ENCODE measurements at places on chromosomes 7 and 10.

GRCh38 chr10:49633327-49634068 is 19.7 kb downstream of the CHAT start:
- DNase-seq, result no peak

GRCh38 chr7:86748843-86749719 is 105.4 kb downstream of the GRM3 start:
- DNase-seq, result no peak

GRCh38 chr10:14779001-14779651 is 4.4 kb upstream of the FAM107B start:
- DNase-seq, result no peak

DNA sequence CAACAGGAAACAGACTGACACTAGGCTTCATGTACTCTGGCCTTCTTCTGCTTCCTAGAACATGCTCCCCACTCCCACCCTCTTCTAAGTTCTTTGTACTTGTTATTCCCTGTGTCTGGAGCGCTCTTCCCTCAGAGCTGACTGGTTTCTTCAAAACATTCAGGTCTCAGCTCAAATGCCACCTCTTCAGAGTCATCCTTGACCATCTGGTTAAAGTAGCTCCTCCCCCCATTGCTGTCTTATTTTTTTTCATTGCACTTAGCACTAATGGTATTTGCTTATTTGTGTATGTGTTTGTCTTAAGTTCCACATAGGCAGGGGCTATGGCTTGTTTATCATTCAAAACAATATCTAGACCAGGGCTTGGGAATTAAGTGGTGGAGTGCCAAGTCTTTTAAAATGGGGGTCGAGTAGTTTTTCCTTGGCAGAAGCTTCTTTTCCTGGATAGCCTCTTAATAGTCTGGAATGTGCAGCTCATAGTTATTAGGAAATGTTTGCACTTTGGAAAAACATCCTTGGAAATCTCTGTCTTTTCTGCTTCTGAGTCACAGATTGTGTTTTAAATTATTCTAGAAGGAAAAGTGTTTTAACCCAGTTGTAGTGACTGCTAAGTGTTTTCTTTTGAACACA is 60.0 kb downstream of the RALA start:
- DNase-seq, result no peak

- no peak for DNase-seq
Observed at GRCh38 chr7:153523320-153524015, 528.7 kb upstream of the DPP6 start.

DNA sequence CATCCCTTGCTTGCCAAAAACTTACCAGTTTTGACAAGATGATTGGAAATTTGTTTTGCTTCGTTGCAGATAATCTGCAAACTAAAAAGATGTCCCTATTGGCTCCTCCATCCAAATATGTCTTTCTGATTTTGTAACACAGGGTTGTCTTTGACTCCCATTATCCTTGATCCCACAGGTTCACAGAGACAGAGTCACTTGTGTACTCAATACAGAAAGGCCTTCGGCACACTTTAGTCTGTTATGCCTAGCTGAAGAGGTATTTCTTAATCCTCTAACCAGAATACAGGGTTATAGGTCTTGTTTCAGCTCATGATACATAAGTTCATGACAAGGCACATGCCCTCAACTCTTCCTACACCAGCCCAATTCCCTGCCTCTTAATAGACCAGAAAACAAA is 10.7 kb upstream of the CNNM1 start:
- DNase-seq, result no peak

DNA sequence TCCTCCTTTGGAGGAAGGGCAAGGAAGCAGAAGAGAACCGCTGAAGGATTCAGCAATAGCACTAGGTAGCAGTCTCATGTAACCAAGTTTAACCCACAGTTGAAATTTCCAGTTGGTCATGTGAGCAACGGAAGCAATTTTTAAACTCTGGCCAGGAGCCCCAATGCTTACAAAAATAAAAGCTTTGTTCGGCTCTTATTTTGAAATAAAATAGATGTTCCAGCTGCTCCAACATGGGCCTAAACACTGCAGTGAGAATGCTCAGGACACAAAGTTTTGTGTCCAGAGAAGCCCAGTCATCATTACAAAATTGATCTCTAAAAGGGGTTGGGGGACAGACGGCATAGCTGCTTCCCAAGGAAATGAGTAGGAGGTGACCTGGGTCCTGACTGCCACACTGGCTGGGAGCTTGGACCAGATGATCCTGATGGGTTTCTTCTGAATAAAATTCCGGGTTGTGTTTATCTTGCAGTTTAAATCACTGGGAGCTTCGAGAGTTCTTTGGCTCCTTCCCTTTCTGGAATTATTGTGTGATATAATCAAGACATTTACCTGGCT is 452 bp upstream of the TMEM140 start:
- no peak for DNase-seq

DNA sequence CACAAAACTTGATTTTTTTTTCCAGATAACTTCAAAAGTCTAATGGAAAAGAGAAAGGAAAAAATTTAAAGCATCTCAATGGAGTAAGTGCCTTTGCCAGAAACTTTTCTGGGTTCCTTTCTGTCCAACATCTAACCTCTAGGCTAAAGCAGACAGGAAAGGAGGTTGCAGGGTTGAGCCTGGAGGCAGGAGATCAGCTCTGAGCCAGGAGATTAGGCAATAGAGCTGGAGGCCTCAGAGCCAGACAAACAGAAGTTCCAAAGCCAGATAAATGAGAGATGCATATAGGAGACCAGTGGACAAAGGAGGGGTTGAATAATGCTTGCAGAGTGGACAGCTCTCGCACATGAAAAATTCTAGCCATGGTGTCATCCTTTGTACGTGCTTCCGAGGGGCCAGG is 42.9 kb downstream of the CHN2 start:
- DNase-seq, result no peak

DNA sequence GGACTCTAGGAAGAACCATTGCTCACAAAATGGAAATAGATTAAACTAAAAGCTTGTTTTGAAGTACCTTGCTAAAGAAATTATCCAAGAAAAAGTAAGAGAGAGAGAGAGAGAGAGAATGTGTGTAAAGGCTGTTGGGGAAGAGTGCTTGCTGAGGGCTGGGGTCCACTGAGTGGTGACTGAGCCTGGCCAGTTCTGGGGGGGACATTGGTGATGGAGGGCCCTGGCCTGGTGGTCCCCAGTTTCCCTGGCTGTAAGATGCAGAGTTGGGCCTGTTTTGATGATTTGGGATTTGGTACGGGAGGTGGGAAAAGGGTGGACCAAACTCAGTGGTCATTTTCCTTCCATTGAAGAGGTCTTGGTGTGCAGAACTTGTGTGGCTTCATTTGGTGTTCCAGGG is 880 bp downstream of the RAMP3 start:
- DNase-seq, result no peak

DNA sequence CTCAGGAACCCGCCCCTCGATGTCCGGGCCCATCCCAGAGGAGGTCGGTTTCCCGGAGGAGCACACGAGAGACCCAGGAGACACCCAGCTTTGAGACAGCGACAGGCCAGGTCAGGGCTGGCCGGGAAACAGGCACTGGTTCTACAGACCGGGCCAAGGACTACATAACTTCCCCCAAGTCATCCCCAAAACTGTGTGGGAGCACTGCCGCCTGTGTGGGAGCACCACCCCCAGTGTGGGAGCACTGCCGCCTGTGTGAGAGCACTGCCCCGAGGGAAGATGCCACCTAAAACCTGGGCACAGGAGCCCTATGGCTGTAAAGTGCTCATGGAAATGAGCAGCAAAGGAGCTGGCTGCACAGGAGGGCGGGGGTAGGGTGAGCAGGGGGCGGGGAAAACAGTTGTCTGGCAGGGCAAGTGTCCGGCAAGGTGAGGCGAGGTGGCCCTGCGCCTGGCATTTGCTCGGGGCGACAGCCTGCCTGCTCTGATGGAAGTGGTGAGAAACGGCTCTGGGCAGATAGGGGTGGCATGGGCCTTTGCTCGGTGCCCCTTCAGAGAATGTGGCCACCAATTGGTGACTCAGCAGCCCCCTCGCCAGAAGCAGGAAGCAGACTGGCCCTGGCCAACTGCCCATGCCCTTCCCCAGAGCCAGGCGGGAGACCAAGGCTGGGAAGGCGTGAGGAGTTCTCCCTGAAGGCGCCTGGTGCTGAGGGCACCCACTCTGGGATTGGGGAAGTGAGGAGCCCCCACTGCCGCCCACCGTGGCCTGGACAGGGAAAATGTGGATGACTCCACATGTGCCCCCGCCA is 26.2 kb downstream of the PAPOLB start:
- DNase-seq, result no peak

DNA sequence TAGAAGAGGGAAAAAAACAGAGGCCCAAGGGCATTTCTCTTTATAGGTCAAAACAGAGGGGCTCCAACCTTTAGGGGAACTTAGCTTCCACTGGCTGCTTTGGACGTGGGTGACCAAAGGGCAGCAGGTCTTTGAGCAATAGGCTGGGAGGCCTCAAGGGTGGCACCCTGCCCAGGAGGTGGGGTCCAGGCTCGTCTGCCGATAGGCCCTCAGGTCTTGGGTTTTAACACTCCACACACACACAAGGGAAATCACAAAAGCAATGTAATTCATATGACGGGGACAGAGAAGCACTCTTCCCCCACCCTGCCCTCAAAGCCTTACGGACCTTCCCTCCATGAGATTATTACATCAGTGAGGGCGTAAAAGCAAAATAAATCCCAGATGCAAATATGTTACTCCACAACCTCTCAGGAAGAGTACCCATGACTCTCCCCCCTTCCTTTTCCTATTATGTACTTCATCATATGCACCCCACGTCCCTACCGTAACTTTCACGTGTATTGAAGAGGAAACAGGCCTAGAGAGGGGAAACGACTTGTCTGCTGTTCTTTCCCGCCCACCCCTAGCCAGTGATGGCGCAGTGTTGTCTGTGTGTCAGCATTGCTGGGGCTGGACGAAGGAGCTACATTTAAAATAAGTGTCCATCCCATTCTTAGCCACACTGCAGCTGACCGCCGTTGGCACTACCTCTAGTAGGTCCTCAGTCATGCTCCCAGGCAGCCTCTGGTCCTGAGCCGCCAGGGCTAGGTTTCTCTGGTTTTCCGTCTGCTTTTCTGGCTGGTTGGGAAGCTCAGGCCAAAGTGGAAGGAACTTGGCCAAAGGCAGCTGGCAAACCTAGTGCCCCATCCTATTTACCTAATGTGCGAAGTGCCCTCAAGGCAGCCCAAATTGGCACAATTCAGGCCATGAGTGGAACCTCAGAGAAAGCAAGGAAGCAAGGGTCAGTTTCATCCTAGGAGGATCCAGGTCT is 2.1 kb downstream of the PCBD1 start:
- DNase-seq, result no peak

DNA sequence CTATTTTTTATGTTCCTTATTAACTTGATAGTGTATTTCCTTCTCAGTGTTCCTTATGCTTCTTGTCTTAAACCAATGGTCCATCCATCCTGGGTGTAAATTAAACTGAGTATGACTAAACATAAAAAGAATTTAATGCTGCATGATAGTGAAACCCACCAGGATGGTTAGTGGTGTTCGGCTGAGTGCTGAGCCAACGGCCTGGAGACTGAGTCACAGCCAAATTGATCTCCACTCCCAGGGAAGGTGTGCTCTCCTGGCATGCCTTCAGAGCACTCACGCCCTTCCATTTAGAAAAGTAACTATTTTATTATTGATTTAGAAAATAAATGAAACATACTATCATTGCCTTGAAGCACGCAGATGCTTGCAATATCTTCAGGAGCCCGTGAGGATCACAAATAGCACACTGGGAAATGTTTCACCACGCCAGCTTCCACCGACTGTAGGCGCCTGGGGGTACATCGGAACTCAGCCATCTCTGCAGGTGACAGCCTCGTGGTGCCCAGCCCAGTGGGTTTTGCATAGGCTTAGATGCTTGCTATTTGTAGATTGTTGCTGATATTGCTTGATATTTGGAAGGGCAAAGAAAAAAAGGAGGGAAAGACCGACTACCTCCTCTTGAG is 40.0 kb upstream of the LOXL4 start:
- no peak for DNase-seq

GRCh38 chr10:804191-804781 is 114.8 kb upstream of the DIP2C start:
- DNase-seq, result no peak

DNA sequence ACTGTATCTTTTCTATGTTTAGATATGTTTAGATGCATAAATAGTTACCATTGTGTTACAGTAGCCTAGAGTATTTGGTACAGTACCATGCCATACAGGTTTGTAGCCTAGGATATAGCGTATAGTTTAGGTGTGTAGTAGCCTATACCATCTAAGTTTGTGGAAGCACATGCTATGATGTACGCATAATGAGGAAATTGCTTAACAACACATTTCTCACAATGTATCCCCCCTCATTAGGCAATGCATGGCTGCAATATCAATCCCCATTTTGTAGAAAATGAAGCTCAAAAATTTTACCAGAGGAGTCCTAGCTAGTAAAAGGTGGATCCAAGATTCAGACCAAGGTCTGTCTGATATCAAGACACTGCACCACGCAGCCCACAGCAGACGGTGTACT is 376.4 kb upstream of the NFE2L3 start:
- DNase-seq, result no peak

- DNase-seq, result no peak
Observed at GRCh38 chr7:113606325-113606724, 312.5 kb downstream of the PPP1R3A start.

DNA sequence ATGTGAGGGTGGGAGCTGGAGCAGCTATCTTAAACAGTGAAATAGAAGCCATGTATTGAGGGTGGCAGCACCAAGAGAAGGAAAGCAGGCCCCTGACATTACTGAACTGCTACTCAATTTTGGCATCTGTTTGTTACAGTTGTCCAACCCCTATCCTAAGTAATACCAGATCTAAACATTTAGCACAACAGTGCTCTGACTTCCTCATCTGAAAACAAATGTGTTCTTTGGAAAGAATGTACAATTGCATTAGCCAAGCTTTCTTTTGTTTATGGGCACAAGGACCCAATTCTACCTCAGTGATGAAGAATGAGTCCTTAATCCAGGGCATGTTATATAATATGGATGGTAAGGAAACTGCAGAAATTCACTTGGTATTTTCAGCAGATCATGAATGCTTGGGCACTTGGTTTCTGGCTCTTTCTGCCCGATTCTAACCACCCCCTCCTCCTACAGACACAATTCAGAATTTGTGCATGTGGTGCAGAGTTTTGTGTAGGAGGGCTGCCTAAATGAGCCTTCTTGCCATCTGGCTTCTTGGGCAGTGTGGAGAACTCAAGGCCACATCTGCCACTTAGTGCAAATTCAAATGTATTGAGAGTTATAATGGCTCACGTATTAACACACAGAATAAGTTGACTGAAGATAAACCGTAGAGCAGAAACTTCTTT is 36.9 kb upstream of the KMT2E start:
- no peak for DNase-seq

DNA sequence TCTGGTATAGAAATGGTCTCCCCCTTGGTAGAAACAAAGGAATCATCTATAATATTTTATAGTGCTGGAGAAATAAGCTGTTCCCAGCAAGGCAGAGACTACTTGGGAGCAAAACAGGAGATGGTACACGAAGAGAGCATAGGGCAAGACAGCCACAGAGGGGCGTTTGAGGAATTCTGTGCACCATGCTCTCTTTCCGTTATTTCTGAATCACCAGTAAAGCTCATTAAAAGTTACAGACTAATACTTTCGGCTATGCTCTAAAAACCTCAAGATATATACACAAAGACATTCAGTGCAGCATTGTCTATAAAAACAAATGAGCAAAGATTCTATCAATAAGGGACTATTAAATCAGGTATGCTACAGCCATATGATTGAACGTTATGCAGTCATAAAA is 68.5 kb upstream of the FHIP2A start:
- DNase-seq, result no peak

GRCh38 chr7:32206987-32207386 is 136.8 kb upstream of the PDE1C start:
- DNase-seq, result no peak

All from activated CD8-positive, alpha-beta memory T cell treated with anti-CD3 and anti-CD28 coated beads for 4 hours (primary cell).